ENCODE measurements at places on chromosomes 13 and 19.

- peak; percentile 47 for DNase-seq
Measured at GRCh38 chr13:84366506-84366905, 484.2 kb upstream of the SLITRK1 start.

DNA sequence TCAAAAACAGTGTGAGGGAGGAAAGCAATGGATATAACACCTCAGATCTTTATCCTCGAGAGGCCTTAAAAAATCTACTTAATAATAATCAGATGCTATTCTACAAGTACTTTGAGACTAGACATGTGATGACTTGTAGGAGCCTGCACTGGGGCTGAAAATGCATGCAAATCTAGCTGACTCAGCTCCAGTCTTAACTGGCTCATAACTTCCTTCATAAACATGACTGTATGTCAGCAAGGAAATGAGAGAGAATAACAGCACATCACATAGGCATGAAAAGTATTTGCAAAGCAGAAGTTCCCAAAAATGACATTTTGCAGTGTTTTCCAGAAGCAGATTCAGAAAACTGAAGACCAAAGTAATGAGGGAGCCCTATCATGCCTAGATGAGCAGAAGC, 38.1 kb downstream of the PSG5 start:
- no peak for DNase-seq

DNA sequence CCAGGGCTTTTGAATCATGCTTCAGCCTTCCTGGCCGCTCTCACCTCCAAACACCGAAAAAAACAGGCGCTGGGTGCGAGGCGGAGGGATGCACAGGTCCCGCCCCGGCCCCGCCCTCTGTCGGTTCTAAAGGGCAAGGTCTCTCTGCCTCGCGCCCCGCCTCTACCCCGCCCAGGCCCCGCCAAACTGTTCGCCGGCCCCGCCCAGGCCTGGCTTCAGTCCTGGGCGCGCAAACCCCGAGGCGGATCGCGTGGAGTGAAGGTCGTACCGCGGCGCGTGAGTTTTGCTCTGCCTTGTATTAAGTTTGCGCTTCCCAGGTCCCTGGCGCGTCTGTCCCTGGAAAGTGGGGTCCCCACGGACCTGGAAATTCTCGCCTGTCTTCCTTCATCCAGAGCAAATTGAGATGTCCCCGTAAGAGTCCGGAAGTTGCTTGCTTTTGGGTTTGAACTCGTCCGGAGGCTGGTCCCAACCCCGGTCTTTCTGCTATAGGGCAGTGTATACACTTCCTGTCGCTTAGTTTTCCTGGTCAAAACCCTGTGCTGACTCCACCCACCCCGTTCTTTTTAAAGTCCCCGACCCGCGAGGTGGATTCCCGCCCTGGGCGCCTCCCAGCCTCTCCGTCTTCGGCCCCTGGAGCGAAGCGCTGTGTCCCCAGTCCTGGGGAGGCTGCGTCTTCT, 8.4 kb downstream of the ZNF808 start:
- DNase-seq: peak; percentile 77

GRCh38 chr19:35524181-35524837, 3.8 kb downstream of the SBSN start:
- DNase-seq: no peak

GRCh38 chr19:55389386-55390317, 3.9 kb downstream of the RPL28 start:
- no peak for DNase-seq

DNA sequence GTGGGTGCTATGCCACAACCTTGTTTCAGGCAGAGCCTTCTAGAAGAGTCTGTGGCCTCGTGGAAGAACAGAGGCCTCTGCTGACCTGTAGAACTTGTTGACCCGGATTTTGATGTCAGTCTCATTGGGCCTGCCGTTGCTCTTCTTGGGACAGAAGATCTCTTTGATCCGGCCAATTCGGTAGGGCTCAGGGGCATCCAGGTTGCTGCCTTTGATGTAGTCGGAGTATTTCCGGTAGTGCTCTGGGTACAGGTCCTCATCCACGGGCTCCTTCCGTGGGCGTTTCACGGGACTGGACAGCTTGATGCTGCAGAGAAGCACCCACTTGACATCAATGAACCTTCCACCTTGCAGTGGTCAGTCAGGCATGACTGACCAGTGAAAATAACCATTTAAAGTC, 24.0 kb upstream of the EIF3G start:
- DNase-seq: no peak

DNA sequence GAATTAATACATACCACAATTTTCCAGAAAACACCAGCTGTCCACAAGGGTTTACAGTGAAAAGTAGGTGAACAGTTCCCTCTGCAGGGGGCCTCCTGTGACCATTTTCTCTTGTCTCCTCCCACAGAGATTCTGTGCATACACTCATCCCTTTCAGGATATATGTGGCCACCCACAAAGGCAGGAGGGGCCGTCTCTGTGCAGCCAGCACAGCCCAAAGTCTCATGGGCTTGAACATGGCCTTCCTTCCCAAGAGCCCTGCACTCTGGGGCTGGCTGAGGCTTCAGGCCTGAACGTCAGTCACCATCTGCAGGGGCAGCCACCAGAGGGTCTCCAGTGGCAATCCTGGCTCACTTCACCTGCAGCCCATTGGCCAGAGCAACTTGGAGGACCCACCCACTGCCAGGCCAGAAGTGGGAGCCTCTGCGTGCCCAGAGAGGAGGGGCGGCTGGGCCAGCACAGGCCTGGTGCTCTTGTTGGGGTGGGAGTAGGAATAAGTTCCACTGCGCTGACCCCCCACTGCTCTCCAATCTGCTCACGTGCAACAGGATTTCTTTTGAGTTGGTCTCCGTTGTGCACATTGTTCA, 25.1 kb downstream of the TMEM161A start:
- peak; percentile 47 for DNase-seq

DNA sequence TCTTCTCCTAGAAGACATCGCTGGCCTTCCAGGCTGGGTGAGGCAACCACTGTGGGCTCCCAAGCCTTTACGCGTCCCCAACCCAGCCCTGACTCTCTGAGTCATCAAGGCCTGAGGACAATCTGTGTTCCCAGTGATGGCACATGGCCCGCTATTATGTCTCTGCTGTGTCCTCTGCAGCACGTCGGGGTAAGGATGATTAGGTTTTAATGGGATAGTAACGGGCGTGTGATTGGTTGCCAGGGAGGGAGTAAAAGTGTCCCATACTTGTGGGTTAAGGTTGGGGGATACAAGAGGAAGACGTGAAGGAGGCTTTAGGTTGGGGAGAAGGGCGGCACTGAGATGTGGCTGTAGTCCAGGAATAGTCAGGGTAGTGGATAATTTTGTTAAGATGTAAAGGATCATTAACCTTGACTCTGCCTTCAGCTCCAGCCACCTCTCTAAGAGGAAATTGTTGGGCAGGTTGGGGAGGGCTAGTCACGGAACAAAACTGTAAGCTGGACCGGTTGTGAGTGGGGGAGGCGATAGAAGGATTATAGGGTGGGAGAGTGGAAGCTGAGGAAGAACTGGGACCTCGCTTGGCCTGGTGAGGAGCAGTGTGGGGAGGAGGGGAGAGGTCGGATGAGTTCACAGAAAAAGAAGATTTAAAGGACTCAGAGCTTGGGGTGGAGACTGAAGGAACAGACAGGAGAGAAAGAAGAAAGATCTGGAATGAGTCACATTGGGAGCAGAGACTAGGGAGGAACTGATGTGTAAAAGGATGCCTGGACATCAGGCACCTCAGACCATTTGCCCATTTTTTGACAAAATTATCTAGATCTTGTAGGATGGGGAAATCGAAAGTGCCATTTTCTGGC, 27.9 kb upstream of the IGFL1 start:
- no peak for DNase-seq

GRCh38 chr13:27699952-27700351, 78.3 kb downstream of the POLR1D start:
- no peak for DNase-seq

- no peak for DNase-seq
Measured at GRCh38 chr13:73399347-73400216, 340.8 kb downstream of the KLF5 start.

DNA sequence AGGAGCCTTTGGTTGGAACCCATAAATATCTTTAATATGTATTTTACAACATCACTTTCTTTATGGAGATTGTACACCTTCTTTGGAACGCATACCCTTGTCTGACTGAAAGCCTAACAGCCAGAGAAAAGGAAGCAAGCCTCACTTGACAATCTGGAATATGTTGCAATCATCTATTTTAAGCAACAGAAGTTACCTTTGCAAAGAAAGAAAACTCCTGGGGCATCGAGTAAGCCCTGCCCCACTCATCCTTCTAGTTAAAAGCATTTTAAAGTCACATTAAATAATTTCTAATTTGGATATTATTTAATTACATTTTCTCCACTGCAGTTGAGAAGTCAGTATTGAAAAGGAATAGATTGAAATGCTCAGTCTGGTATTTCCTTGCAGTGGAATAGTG, 542.7 kb downstream of the MYO16 start:
- DNase-seq: no peak

DNA sequence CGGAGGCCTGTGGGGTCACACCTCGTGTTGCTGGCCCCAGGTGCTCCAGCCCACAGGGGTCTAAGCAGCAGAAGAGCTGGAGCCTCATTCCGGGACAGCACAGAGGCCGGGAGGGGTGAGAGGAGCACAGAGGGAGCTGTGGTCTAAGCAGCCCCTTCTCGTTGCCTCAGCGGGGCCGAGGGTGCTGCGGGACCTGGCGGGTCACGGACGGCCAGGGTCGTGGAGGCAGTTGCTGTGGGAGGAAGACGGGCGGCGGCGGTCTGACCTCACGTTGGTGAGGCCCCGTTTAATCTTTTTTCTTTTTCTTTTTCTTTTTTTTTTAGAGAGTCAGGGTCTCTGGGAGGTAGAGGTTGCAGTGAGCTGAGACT, 21.7 kb downstream of the PIAS4 start:
- DNase-seq: no peak

DNA sequence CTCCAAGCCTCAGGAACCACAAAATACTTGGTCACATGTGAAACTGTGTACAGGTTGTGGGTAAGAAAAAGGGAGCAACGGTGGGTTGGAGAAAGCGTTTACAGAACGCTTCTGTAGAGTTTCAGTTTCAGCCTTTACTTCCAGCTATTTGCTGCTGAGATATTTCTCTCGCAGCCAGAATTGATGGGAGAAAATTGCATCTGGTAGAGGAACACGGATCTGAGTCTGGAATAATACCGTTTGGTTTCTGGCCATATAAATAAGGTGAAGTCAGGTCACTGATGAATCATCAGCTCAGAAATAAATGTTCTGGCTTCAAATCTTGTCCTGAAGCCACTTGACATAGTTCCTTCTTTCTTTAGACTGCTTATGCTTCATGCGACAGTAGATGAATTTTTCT, 20.3 kb upstream of the RFC3 start:
- no peak for DNase-seq

DNA sequence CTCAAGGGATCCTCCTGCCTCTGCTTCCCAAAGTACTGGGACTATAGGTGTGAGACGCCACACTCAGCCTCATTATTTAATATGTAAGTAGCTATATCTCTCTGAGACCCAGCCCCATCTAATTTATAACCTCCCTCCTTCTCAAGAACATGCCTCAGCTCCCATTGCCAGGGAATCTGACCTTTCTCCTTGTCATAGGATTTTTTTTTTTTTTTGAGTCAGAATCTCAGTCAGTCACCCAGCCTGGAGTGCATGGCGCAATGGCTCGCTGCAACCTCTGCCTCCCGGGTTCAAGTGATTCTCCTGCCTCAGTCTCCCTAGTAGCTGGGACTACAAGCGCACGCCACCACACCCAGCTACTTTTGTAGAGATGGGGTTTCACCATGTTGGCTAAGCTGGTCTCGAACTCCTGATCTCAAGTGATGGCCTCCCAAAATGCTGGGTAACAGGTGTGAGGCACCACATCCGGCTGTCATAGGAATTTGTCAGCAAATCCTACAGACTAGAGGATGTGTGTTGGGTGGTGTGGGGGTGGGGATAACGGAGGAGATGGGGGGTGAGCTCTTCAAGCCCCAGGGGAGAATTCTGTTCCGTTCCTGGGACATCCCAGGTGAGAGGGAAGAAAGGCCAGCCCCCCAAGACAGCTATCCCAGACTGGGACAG, 5.1 kb upstream of the EPS8L1 start:
- DNase-seq: no peak

GRCh38 chr13:76825430-76825829, 60.8 kb downstream of the KCTD12 start:
- peak; percentile 78 for DNase-seq

GRCh38 chr13:21638319-21639282, 32.3 kb upstream of the FGF9 start:
- peak; percentile 10 for DNase-seq

DNA sequence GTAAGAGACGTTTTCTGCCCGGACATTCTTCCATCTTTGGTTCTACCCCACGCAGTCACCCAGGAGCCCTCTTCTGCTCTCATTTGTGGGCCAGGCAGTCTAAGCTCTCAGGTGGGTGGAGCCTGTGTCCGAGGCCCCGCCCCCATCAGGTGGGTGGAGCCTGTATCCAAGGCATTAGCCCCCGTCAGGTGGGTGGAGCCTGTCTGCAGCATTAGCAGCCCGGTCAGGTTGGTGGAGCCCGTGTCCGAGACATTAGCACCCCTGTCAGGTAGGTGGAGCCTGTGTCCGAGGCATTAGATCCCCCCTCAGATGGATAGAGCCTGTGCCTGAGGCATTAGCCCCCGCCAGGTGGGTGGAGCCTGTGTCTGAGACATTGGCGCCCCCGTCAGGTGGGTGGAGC, 45.5 kb upstream of the C13orf46 start:
- no peak for DNase-seq

DNA sequence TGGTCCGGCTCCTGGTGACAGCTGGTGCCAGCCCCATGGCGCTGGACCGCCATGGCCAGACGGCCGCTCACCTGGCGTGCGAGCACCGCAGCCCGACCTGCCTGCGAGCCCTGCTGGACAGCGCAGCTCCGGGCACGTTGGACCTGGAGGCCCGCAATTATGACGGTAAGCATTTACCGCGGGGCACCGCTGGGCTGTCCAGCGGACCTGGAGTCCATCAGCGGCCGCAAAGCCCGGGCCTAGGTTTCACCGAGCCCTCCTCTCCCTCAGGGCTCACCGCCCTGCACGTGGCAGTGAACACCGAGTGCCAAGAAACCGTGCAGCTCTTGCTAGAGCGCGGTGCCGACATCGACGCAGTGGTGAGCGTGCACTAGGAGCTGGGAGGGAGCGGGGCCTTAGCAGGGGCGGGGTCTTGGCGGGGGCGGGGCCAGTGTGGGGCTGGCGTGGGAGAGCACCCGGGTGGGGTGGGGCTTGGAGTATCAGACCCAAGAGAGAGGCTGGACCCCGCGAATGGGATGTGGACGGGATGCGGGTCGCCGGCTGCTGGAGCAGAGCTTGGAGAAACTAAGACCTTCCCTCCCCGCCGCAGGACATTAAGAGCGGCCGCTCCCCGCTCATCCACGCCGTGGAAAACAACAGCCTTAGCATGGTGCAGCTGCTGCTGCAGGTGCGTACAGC, 8.7 kb downstream of the BCL3 start:
- DNase-seq: peak; percentile 58

DNA sequence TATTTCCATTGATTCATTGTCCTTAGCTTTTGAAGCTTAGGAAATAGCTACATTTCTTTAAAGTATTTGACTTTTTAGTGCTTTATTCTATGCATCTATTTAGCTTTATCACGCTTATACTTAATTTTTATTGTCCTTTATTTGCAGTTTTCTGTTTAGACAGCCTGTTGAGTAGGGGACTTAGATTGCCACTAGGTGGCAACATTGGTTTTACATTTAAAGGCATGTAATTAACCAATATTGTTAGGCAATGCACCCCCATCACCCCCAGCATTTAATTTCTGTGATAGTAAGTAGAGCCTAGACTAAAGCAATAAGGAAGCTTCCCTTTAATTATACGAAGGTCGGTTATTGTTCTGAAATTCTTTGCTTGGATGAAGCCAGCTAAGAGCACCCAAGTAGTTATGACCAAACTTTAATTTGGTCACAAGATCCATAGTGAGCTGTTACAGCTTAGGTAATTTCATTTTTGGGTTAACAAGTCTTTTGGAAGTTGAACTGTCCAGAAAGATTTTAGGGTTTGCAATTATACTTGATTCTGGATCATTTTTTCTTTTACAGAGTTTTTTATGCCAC, 36.5 kb downstream of the B3GLCT start:
- peak; percentile 53 for DNase-seq
